Hematopoietic multipotent progenitor cell treated with erythropoietin and hydrocortisone succinate and interleukin-3 and kit ligand, for 15 days (in vitro differentiated cells): ENCODE measurements at places on chromosomes 13 and 19.

- DNase-seq = no peak
These were observed 1.0 kb downstream of the IRF2BP1 start for GRCh38 chr19:45884682-45885555.

DNA sequence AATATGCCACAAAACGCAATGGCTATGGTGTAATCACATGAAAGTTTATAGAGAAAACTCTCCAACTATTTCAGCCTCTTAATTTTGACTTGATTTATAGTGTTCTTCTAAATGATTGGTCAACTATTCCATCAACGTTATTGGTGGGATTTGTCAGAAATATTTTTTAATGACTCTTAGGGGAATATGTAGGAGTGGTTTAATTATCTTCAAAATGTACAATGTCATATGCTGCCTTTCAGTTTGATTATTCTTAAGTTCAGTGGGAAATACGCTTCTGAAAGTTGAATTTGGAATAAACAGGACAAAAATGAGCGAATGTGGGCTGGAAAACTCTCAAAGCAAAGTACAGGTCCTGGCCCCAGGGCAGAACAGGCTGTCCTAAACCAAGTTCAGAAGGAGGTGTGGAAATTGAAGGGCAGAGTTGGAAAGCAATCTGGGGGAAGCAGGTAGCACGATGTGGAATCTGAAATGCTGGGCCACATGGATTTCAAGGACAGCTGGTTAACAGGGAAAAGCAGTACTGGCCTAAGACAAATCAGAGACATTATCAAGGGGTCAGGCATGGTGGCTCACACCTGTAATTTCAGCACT is 60.8 kb upstream of the MYCBP2 start:
- no peak for DNase-seq

GRCh38 chr19:35363001-35363590 is 4.8 kb downstream of the FFAR3 start:
- no peak for DNase-seq

GRCh38 chr13:41978007-41978406 is 17.1 kb upstream of the VWA8 start:
- DNase-seq = no peak

- DNase-seq = no peak
These were observed 43.2 kb downstream of the ZNF571 start for GRCh38 chr19:37551129-37551993.

DNA sequence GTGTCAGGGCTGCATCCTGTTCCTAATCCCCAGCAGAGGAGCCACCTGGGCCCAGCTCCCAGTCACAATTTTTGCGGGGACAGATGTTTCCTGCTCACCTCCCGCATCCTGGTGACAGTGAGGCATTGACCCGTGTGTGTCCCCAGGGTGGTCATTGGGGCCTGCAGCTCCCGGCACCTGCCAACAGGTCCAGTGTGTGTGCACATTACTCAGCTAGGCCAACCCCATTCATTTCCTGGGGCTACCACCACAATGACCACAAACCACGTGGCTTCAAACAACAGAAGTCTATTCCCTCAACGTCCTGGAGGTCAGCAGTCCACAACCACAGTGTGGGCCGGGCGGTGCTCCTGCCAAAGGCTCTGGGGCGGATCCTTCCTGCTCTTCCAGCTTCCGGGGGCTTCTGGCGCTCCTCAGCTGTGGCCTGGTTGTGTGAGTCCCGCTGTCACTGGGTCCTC is 11.9 kb upstream of the F2RL3 start:
- no peak for DNase-seq

DNA sequence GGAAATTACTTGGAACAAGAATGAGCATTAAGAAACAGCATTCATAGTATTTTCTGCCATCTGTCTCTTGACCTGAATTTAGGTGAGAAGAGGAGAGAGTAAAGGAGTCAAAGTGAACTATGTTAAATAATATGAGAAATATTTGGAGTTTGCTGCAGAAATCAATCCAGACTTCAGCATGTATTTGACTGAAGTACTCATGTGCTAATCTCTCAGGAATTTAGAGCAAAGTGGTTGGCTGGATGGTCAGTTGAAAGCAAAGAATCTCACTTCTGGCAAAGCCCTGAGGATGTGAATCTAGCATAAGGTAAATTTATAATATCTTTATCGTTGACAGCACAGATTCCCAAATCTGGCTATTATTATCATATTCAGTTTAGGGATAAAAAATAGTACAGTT is 394.3 kb downstream of the PCDH17 start:
- DNase-seq = no peak

DNA sequence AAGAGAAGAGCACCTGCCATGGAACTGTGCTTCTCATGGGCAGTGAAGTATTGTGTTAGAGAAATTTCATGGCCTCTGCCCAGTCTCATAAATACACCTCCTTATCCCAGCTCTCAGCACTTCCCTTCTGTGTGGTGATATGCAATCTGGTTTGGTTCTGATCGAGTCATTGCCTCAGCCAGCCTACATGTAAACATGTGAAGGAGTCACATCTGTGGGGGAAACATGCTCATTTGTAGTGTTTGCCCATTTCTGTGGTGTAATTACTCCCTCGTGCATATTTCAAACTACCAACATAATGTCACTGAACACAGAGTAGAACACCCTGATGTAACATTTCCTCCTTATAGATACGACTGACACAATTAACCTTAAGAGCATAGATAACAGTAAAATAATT is 183.0 kb downstream of the DCT start:
- DNase-seq = no peak

DNA sequence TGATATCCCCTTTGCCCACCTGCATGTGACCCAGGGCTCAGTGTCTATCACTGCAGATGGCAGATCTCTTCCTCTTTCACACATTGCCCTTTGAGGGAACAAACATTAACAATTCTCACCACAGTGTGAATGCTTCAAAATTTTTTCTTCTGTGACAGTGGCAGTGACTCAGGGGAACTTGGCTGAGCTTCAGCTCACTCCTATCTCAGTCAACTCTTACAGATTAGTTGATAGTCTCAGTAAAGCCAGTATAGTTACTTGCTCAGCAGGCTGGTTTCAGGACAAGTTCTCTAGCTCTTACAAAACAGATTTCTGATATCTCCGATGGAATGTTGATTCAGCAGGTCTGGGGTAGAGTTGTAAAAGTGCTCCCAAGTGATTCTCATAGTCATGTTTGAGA is 166.9 kb downstream of the DLEU7 start:
- DNase-seq = no peak

DNA sequence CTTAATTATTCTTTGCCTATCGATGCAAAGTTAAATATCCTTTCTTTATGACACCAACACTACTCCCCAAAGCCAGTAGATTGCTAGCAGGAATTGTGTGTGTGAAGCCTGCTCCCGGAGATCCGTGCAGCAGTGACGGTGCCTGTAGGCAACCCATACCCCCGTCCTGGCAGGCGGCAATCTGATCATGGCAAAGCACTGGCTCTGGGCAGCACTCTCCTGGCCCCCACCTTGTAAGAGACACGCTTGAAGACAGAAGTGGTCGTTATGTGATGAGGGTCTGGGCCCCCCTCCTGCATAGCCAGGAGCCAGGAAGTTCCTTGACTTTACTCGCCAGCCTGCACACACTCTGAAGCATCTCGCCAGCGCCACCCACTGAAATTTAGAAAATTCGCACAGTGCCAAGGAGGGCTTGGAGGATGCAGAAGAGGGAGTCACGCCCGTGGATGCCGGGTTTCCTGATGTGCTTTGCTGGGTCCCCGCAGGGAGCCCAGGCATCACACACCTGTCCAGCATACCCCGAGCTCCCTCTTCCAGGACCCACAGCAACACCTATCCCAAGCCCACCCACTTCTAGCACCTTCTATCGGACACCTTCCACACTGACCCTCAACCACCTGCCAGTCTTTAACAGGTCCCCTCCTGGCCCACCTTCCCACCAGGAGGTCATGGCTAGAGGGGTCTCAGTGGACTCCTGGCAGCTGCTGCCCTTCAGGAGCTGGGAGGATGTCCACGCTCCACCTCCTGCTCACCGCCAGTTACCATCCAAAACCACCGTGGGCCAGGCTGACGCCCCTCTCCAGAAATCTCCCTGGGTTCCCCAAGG is 54.5 kb downstream of the CEBPG start:
- no peak for DNase-seq

- DNase-seq = no peak
These were observed 505.6 kb downstream of the KCTD12 start for GRCh38 chr13:76380446-76381065.
